ENCODE measurements at places on chromosomes 2 and 18.

GRCh38 chr2:24050041-24050979 lies 769 bp downstream of the FKBP1B start:
- DNase-seq: no peak

DNA sequence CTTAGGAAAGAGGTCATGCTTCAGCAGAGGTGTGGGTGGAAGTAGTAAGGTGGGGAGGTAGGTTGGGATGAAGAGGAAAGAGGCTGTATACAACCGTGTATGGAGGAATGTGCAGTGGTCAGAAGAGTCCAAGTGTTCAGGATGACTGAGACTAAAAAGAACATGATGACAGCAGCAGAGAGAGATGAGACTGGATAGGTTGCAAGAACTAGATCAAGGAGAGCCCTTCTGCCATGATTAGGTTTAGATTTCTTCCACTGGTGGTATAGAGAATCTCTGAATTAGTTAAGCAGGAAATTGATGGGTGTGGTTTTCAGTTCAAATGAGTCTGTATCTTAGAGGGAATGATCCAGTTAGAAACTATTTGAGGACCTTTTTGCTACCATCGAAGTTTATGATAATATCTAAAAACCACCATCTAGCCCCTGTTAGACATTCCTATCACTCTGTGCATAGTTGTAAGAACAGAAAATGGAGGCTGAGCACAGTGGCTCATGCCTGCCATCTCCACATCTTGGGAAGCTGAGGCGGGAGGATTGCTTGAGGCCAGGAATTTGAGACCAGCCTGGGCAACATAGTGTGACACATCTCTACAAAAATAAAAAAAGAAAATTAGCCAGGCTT lies 221.0 kb downstream of the LTBP1 start:
- no peak for DNase-seq

GRCh38 chr2:236626391-236627150 lies 56.9 kb downstream of the ACKR3 start:
- no peak for DNase-seq

DNA sequence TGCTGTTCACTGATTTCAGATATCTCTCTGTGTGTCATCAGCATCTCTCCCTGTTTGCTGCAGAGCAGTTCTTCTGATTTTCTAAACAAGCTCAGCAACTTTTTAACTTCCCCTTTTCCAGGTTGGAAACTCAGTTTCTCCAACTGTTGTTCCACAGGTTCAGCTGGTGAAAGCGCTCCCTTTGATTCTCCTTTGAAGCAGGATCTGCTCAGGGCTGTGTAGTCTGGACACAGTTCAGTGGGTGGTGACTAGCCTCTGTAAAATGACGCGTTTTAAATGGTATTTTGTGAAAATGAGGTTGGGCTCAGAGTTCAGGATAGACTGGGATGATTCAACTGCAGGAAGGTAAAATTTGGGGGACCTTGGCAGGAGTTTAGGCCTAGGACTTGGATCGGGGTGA lies 106.3 kb downstream of the TRIM43 start:
- DNase-seq: no peak

DNA sequence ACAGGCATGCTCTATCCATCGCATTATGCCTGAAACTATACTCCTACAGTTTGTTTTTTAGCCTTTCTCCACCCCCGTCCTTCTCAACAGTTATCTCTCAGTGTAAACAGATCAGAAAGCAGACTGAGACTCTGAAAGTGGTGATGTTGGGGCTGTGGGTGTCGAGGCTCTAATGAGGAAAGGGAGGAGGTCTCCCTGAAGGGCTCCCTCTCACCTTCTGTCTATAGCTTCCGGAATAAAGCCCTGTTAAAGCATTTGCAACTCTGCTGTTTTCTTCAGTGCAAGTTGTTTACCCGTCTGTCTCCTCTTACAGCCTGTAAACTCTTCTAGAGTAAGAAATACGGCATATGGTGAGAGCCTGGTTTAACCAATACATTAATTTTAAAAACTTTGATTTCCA lies 136.7 kb upstream of the SYT4 start:
- DNase-seq: no peak

DNA sequence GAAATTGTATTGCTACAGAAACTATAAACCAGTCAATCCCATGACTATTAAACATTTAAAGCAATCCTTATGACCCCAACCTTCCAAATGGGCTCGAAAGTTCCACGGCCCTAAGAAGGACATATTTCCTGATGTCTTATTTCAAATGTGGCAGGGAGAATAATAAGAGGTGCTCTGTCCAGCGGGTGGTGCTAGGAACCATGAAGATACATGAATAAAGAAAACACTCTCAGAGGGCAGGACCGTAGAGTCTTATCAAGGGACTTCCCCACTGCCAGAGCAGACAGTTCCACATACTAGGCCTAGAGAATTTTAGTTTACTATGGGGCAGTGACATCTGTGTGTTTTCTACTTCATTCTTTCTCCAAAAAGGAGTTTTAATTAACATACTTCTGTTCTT lies 187.1 kb upstream of the PIK3C3 start:
- DNase-seq: no peak

- DNase-seq: no peak
Observed at GRCh38 chr2:27737676-27738348, 33.7 kb upstream of the MRPL33 start.

GRCh38 chr2:53945538-53945937 lies 25.3 kb downstream of the PSME4 start:
- no peak for DNase-seq

GRCh38 chr2:15627817-15628684 lies 36.4 kb downstream of the DDX1 start:
- no peak for DNase-seq

DNA sequence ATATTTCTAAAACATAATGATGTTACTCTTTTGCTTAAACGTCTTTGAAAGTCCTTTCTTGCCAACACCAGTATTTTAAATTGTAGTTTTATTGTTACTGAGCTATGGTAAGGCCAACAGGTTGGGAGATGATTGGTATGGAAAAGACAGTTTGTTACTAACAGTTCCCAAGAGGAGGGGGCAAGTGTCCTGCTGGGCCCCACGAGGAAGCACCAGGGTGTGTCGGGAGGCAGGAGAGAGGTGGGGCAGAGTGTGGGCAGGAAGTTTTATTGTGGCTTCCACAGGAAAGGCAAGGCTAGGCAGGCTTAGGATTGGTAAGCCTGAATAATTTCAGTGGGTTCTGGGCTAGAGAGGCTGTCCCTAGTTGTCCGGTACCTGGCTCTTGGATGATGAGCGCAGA lies 134.3 kb downstream of the SOCS6 start:
- no peak for DNase-seq

GRCh38 chr2:55500025-55500424 lies 19.5 kb upstream of the CFAP36 start:
- no peak for DNase-seq

- DNase-seq: no peak
Observed at GRCh38 chr18:45863469-45863868, 38.0 kb downstream of the SIGLEC15 start.

DNA sequence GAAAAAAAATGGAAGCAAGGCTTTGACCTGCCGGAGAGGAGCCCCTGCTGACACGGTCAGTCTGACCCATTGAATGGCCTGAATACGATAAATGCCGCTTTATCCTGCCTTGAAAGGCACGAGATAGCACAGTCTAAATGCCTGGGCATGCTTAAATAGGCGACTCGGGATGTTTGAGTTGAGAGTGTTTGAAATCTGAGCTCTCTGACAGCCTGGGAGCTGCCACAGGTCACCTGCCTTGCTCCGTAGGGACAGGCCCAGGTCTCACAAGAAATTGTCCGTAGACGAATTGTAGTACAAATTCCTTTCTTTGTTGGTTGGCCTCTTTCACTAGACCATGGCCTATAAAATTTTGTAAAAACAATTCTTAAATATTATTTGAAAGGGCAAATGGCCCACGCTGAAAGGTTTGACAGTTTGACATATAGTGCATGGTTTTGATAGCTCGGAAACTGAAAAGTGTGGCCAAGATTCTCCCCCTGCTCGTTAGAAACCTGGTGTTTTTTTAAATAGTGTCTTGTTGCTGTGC lies 72.8 kb downstream of the MEIS1 start:
- no peak for DNase-seq

DNA sequence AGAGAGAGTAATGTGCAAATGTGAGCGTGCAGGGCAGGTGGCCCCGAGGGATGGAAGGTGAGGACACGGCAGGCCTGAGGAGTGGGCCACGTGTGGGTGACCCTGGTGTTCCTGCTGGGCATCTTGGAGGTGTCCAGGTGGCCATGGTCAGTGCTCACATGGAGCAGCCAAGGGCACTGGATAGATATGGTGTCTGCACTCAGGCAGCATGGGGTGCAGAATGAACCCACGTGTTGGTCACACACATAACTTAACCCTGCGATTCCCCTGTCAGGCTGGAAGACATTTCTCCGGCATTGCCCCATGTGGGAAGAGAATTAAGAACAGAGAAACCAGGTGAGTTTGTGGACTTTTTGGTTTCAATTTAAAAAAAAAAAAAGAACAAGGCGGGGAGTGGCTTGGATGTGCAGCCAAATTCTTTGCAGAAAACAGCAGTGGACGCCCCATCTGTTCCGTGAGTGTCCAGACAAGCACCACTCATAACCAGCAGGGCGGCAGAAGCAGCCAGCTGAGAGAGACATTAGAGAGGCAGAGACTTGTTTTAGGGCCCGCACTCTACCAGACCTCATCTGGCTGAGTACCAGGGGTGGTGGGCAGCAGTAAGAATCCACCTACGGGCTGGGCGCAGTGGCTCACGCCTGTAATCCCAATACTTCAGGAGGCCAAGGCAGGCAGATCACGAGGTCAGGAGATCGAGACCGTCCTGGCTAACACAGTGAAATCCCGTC lies 249.8 kb downstream of the ACKR3 start:
- DNase-seq: no peak

- DNase-seq: no peak
Observed at GRCh38 chr2:208556983-208557484, 150.4 kb downstream of the PTH2R start.

DNA sequence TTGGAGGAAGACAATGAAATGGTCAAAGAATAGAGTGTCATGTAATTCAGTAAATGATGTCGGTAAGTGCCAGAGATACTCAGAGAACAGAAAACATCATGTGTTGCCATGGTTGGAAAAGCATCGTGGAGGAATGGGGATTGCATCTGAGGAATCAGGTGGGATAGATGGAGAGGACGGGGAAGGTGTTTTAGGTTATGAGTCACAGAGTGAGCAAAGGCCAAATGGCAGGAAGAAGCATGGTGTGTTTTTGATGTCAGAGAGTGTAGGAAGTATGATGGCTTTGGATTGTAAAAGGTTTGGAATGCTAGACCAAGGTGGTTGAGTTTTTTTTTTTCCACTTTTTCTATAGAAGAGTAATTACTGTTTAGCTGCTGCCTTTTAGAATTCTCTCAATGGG lies 27.5 kb upstream of the CD28 start:
- no peak for DNase-seq

GRCh38 chr2:53969968-53970723 lies 647 bp downstream of the PSME4 start:
- peak; percentile 38 for DNase-seq

DNA sequence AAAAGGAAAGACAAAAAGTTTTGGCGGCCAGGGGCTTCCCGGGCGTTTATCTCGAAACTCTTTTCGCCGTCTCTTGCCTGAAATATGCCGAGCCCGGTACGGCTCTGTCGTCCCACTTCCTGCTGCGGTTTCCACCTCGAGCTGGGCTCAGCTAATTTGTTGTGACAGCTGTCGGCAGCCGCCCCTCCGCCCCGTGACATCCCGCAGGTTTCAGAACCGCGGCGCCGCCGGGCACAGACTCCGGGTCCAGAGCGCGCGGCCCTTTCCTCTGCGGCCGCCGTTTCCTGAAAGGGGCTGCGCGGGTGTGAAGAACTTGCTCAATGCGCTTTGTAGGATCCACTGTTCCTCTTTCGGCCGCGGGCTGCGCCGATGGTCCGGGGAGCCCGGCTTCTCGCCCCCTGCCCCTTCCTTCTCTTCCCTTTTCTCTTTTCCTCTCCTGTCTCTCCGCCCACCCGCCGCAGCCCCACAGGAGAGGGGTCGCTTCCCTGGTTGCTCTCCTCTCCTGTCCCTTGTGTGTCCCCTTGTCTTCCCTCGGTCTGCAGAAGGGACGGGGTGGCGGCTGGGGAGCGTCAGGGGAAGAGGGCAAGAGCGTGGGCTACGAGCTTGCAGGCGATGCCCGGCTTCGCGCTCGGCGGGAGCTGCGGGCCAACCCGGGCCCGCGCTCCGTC lies 648 bp downstream of the ARID5A start:
- peak; percentile 44 for DNase-seq

DNA sequence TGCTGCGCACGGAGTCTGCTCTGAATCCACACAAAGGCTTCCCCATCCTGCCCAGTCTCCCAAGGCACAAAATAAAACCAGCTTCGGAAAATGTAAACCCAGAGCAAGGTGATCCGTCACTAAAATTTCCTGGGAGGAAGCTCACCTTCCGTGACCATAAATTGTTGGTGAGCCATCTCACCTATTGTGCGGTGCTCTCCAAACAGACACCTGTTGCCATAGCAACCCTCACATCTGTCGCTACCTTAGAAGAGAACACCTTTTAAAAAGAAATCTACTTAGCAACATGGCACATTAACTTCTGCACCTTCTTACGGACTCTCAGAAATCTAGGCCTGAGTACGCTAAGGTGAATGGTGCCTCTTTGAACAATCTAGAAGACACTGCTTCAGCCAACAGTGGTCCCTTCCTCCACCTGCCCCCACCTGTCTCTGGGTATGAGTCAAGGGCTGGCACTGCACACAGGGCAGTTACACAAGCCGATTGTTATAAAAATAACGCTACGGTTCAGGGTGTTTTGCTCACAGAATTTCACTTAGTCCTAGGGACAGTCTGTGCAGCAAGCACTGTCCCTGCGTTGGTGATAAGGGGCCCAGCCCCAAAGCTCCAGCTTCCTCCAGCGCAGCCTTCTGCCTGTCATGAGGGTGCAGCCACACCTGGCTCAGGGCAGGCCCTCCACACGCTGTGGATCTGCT lies 114.9 kb upstream of the ID2 start:
- DNase-seq: no peak

DNA sequence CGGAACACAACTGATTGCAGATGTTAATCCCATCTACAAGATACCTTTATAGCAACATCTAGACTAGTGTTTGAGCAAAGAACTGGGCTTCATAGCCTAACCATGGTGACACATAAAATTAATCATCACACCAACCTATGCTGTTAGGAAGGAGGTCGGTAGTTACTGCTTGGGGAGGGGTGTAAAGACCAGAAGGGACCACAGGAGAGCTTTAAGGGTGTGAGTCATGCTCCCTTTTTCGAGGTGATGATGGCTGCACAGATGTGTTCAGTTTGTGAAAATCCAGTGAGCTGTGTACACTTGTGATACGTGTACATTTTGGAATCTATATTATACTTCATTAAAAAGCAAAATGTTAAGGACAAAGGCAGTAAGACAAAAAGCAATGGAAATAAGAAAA lies 4.6 kb upstream of the SEH1L start:
- no peak for DNase-seq

GRCh38 chr2:163407296-163407695 lies 328.5 kb downstream of the FIGN start:
- DNase-seq: no peak

- DNase-seq: no peak
Observed at GRCh38 chr2:160051371-160051800, 11.0 kb downstream of the PLA2R1 start.

- DNase-seq: no peak
Observed at GRCh38 chr2:183014005-183014404, 24.3 kb downstream of the NCKAP1 start.

GRCh38 chr2:32976409-32977063 lies 29.8 kb downstream of the LTBP1 start:
- DNase-seq: no peak

All from substantia nigra (tissue), 51 donors.